ENCODE measurements at places on chromosomes 5 and 9. TPM values are rescaled to one million over a fixed set of nuclear protein-coding genes. Genes with fewer than 3 reads are reported as not detected.

The SPATA31C1 gene
- total RNA-seq = not detected

The MEIKIN gene
- not detected for total RNA-seq

The FGF10 gene
- total RNA-seq = not detected

The RASGEF1C gene
- total RNA-seq = not detected

The DNAJC21 gene
- total RNA-seq = 38.3 TPM

The SLC6A3 gene
- total RNA-seq = not detected

The QSOX2 gene
- total RNA-seq = 23.5 TPM

The CRB2 gene
- not detected for total RNA-seq

The SLCO6A1 gene
- not detected for total RNA-seq

The N4BP3 gene
- 16.0 TPM for total RNA-seq
